ENCODE measurements at places on chromosomes 4 and X.

DNA sequence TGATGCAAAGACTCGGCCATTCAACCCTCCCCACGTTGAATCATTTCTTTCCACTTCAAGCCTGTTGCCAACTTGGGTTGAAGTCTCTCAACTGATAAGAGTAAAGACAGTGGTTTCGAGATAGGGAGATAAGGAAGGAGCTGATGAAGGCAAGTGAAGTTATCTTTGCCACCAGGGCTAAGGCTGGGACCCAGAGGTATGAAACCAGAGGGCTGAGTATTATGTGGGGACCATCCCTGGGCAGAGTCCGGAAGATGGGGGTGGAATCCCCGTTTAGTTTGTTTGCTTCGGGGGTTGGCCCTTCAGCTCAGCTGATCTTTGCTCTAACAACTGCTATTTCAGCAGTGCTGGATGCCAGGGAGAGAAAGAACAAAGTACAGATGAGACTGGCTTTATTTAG lies 2.3 kb upstream of the XPNPEP2 start:
- H3K4me3 ChIP-seq, result no peak overlapping the region
- H3K27ac ChIP-seq, result no peak overlapping the region
- H3K36me3 ChIP-seq, result no peaks in the 10 kb centered on the region
- no peak for DNase-seq
- no peaks in the 10 kb centered on the region for H3K4me1 ChIP-seq
- H3K27me3 ChIP-seq, result no peaks in the 10 kb centered on the region

DNA sequence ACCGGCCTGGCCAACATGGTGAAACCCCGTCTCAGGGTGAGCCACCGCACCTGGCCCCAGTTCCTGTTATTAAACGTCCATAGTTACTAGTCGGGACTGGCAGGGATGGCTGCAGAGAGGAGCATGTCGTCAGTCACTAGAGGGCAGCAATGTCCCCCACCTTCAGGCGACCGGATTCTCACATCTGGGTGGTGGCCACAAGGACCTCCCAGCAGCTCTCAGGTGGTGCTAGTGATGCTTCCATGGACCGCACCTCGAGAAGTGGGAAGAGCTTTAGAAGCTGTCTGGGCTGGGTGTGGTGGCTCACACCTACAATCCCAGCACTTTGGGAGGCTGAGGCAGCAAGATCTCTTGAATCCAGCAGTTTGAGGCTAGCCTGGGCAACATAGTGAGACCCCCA lies 13.3 kb upstream of the IL3RA start:
- no peak overlapping the region for H3K27ac ChIP-seq
- H3K4me3 ChIP-seq, result no peak overlapping the region
- no peaks in the 10 kb centered on the region for H3K36me3 ChIP-seq
- no peaks in the 10 kb centered on the region for H3K27me3 ChIP-seq
- peak; percentile 89 for DNase-seq
- H3K4me1 ChIP-seq, result no peaks in the 10 kb centered on the region

- H3K4me1 ChIP-seq, result no peaks in the 10 kb centered on the region
- no peaks in the 10 kb centered on the region for H3K27me3 ChIP-seq
- DNase-seq, result no peak
Measured at GRCh38 chrX:42093756-42094155, 170.4 kb upstream of the CASK start.

DNA sequence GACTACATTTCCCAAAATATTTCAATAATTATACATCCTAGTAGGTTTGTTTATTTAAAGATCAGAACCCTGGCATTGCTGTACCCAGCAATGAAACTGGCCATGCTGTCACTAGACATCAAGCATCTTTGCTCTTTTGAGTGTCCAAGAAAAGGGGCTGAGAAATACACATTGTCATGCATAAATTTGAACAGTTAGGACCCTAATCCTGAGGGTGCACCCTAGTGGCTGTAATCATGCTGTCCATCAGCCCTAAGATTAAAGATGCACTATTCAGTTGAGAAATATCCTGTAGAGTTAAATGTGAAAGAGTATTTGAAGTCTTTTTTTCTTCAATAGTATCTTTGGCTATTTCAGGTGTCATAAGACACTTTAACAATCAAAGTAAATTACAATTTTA lies 108.8 kb downstream of the NFKB1 start:
- no peaks in the 10 kb centered on the region for H3K36me3 ChIP-seq
- peaks cover 6% of the 10 kb centered on the region for H3K4me1 ChIP-seq
- H3K27me3 ChIP-seq, result no peaks in the 10 kb centered on the region

Measured in mesendoderm (in vitro differentiated cells).